GM23248 (cell line): ENCODE measurements at places on chromosomes 6 and 20.

DNA sequence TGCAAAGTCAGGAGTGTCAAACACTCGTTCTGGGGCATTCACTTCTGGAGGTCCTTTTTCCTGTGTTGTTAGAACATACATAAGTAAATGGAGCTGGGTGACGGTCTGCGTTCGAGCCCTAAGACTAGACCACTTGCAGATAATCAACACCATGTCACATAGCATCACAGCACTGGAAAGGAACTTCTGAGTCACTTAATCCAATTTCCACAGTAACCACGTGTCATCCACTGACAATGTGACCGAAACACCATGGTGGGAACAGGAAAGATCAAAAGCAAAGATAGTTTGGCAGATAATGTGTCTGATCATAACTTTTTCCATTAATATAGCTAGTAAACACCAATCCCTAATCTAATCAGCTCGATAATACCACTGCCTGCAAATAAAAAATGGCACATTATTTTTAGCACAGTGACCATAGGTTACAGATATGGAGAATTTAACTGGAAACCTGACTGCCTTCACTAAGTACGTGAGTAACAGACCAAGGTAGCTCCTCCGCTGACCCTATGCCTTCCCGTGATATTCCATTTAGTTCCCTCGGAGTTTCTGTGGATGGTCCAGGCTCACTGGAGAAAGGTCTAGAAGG, 34.8 kb downstream of the WRNIP1 start:
- no peaks in the 10 kb centered on the region for H3K4me1 ChIP-seq
- DNase-seq: no peak
- no peak overlapping the region for H3K4me3 ChIP-seq
- H3K27me3 ChIP-seq: no peaks in the 10 kb centered on the region

- H3K4me3 ChIP-seq: no peak overlapping the region
- peaks cover 15% of the 10 kb centered on the region for H3K4me1 ChIP-seq
- peak; percentile 32 for DNase-seq
- H3K27ac ChIP-seq: no peak overlapping the region
- no peaks in the 10 kb centered on the region for H3K27me3 ChIP-seq
These were observed 78.9 kb downstream of the GINS1 start for GRCh38 chr20:25486377-25486776.

GRCh38 chr20:34052414-34052813, 58.7 kb downstream of the RALY start:
- no peak overlapping the region for H3K27ac ChIP-seq
- DNase-seq: no peak
- no peaks in the 10 kb centered on the region for H3K36me3 ChIP-seq
- H3K4me3 ChIP-seq: no peak overlapping the region

GRCh38 chr6:159955945-159956361, 12.9 kb upstream of the IGF2R start:
- H3K4me1 ChIP-seq: peaks cover 8% of the 10 kb centered on the region; the same call in 1 of the 2 replicates
- H3K27me3 ChIP-seq: no peaks in the 10 kb centered on the region
- DNase-seq: no peak

GRCh38 chr6:125818225-125818657, 27.5 kb downstream of the NCOA7 start:
- H3K27ac ChIP-seq: peak overlapping the region; percentile 28
- H3K4me3 ChIP-seq: peak overlapping the region; percentile 38
- DNase-seq: peak; percentile 19
- H3K36me3 ChIP-seq: no peaks in the 10 kb centered on the region
- peaks cover 50% of the 10 kb centered on the region for H3K4me1 ChIP-seq

- no peak overlapping the region for H3K4me3 ChIP-seq
- no peaks in the 10 kb centered on the region for H3K36me3 ChIP-seq
- 0 out of 2 replicates have a peak, but pooled peaks cover 7% of the 10 kb centered on the region for H3K27me3 ChIP-seq
These were observed 12.4 kb upstream of the LRFN2 start for GRCh38 chr6:40599555-40599954.

GRCh38 chr6:150409576-150410066, 40.8 kb downstream of the IYD start:
- DNase-seq: no peak
- no peaks in the 10 kb centered on the region for H3K36me3 ChIP-seq
- no peak overlapping the region for H3K27ac ChIP-seq
- H3K4me1 ChIP-seq: peaks cover 8% of the 10 kb centered on the region; the same call in 1 of the 2 replicates
- H3K4me3 ChIP-seq: no peak overlapping the region
- peaks cover 9% of the 10 kb centered on the region for H3K27me3 ChIP-seq

GRCh38 chr6:154461348-154461747, 49.1 kb downstream of the CNKSR3 start:
- no peak overlapping the region for H3K4me3 ChIP-seq
- DNase-seq: no peak
- H3K27ac ChIP-seq: no peak overlapping the region
- no peaks in the 10 kb centered on the region for H3K36me3 ChIP-seq

GRCh38 chr6:31266567-31267360, 5.1 kb downstream of the HLA-C start:
- H3K27me3 ChIP-seq: no peaks in the 10 kb centered on the region
- H3K36me3 ChIP-seq: no peaks in the 10 kb centered on the region
- H3K4me1 ChIP-seq: no peaks in the 10 kb centered on the region
- DNase-seq: no peak
- H3K4me3 ChIP-seq: no peak overlapping the region
- H3K27ac ChIP-seq: no peak overlapping the region

- no peaks in the 10 kb centered on the region for H3K36me3 ChIP-seq
- DNase-seq: no peak
- H3K27me3 ChIP-seq: no peaks in the 10 kb centered on the region
- H3K27ac ChIP-seq: no peak overlapping the region
- no peak overlapping the region for H3K4me3 ChIP-seq
These were observed 11.6 kb upstream of the EZR start for GRCh38 chr6:158830736-158831135.

GRCh38 chr6:128259029-128259724, 261.2 kb downstream of the PTPRK start:
- peak; percentile 21 for DNase-seq
- H3K4me3 ChIP-seq: peak overlapping the region; percentile 68
- no peaks in the 10 kb centered on the region for H3K27me3 ChIP-seq

GRCh38 chr20:35215066-35215956, 11.2 kb upstream of the MMP24 start:
- no peak overlapping the region for H3K4me3 ChIP-seq
- no peaks in the 10 kb centered on the region for H3K27me3 ChIP-seq
- H3K36me3 ChIP-seq: no peaks in the 10 kb centered on the region
- peaks cover 11% of the 10 kb centered on the region for H3K4me1 ChIP-seq
- DNase-seq: peak; percentile 68
- no peak overlapping the region for H3K27ac ChIP-seq

DNA sequence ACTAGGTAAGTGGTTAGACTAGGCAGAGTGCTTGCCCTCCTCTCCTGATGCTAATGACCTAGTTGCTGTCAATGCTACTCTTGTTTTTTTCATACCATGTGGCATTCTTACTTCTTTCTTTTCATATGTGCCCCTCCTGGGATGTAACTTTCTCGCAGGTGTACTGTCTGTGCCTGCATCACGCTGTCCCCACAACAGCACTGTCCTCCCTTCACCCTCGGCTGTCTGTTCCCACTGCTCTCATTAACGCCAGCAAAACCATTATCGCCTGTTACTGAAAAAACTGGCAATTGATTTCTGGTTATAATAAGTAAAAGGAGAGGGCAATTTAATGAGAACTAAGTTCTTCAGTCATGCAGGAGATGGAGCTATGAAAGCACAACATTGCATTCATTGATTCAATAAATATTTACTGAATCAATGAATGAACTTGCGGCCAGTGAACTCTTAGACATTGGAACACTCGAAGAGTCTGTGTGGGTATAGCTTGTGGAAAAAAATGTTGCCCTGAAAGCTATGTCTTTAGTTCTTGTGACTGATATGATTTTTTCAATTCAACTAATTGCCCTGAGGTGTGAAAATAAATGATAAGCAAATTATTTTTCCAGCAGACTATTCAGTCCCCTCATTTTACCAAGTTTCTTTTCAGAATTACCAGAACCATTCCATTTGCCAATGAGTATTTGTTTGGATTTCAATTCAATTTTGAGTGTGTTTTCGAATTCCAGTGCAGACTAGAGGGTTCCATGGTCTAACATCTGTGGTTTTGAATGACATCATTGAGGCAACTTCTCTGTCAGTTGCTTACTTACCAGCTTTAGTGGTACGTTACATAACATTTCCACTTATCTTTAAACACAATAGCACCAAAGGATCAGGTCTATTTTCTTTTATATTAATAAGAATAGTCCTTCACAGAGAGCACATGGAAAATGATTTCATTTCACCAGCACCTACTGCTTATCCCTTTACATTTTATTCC, 2.1 kb downstream of the SLC17A4 start:
- no peaks in the 10 kb centered on the region for H3K27me3 ChIP-seq
- DNase-seq: no peak
- no peak overlapping the region for H3K4me3 ChIP-seq
- no peaks in the 10 kb centered on the region for H3K4me1 ChIP-seq
- H3K27ac ChIP-seq: no peak overlapping the region
- H3K36me3 ChIP-seq: no peaks in the 10 kb centered on the region

DNA sequence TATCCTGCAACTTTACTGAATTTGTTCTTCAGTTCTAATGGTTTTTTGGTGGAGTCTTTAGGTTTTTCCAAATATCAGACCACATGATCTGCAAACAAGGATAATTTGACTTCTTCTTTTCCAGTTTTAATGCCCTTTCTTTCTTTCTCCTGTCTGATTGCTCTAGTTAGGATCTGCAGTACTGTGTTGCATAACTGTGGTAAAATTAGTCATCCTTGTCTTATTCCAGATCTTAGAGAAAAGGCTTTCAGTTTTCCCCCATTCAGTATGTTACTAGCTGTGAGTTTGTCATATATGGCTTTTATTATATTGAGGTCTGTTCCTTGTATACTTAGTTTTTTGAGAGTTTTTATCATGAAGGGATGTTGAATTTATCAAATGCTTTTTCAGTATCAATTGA, 4.3 kb downstream of the MICA start:
- H3K4me3 ChIP-seq: peak overlapping the region; percentile 37
- DNase-seq: peak; percentile 81
- H3K27me3 ChIP-seq: no peaks in the 10 kb centered on the region
- H3K36me3 ChIP-seq: peaks cover 7% of the 10 kb centered on the region; the same call in 1 of the 2 replicates
- H3K4me1 ChIP-seq: peaks cover 33% of the 10 kb centered on the region

DNA sequence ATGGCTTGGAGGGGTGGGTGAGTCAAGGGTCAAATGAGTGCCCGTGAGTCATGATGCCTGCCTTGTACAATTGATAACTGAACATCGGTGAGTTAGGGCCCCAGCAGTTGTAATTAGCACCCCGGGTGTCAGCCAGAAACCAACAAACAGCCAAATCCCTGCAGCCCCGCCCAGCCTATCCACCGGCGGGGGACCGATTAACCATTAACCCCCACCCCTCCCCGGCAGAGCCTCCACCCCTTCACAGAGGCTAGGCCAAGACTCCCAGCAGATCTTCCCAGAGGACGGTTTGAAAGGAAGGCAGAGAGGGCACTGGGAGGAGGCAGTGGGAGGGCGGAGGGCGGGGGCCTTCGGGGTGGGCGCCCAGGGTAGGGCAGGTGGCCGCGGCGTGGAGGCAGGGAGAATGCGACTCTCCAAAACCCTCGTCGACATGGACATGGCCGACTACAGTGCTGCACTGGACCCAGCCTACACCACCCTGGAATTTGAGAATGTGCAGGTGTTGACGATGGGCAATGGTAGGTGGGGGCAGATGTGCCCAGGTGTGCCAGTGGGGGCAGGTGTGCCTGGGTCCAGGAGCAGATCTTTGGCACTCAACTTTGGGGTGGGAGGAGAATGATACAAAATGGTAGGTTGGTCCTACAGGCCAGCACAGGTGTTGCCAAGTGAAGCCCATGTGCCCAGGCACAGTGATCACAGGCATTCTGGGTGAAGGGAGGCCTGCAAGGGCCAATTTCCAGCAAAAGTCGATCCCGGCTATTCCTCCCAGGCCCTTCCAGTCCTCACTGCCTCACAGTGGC, 45.7 kb downstream of the HNF4A start:
- H3K4me3 ChIP-seq: no peak overlapping the region
- peaks cover 8% of the 10 kb centered on the region for H3K27me3 ChIP-seq
- DNase-seq: no peak
- peaks cover 8% of the 10 kb centered on the region; the same call in 1 of the 2 replicates for H3K4me1 ChIP-seq
- no peak overlapping the region for H3K27ac ChIP-seq
- H3K36me3 ChIP-seq: no peaks in the 10 kb centered on the region

DNA sequence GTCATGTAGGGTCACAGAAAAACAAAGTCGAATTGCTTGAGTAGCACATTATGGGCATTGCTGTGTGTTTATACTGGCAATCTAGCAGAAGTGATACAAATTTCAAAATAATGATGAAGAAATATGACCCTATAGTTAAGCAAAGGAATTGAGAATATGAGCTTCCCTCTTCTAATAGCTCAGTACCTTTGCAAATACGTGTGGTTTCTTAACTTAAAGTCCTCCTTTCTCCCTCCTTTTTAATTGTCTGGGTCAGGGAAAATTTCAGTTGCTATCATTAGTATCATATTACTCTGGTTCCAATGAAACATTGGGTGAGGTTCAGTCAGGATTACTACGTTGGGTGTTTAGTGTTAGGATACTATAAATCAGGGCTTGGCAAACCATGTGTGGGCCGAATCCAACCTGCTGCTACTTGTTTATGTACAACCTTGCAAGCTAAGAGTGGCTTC, 166.8 kb upstream of the CARMIL1 start:
- no peak overlapping the region for H3K4me3 ChIP-seq
- no peak for DNase-seq
- no peak overlapping the region for H3K27ac ChIP-seq
- no peaks in the 10 kb centered on the region for H3K27me3 ChIP-seq

DNA sequence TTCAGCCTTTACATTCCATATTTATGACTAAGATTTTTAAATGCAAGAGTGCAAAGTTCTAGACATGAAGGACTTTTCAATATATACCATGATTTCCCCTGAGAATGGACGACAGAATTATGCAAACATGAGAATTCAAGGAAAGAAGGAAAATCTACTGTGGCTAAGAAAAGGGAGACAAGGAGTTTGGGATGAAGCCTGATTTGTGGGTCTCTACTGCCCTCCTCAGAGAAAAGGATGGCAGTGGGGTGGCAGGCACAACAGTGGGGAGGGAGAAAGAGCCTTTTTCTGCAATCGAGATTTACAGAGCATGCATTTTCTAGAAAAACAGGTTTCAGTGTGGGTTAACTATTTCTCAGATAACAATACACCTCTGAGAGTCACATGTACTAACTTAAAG, 466.9 kb upstream of the NRSN1 start:
- DNase-seq: peak; percentile 9
- no peak overlapping the region for H3K4me3 ChIP-seq
- H3K27me3 ChIP-seq: no peaks in the 10 kb centered on the region
- no peaks in the 10 kb centered on the region for H3K4me1 ChIP-seq

DNA sequence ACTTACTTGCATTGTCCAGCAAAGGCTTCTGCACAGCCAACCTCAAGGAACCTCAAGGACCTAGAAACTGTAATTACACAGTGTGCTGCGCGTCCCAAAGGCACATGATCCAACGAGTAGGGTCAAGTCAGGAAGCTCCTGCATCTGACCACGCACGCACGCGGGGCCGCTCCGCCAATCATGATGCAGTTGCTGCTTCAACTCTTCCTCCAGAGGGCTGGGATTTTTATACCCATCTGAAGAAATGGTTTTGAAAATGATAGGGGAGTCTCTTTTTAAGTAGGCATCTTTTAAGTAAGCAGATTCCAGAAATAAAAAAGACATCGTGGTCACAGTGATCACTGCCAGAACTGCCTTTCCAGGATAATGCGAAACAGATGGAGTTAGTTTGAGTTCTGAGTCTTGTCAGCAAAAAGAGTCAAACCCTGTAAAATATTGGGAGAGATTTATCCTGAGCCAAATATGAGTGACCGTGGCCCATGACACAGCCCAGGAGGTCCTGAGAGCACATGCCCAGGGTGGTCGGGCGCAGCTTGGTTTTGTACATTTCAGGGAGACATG, 34.0 kb downstream of the KIF25 start:
- peaks cover 24% of the 10 kb centered on the region for H3K4me1 ChIP-seq
- H3K36me3 ChIP-seq: no peaks in the 10 kb centered on the region
- H3K4me3 ChIP-seq: no peak overlapping the region
- H3K27ac ChIP-seq: peak overlapping the region; percentile 24
- DNase-seq: peak; percentile 79

- no peaks in the 10 kb centered on the region for H3K4me1 ChIP-seq
- no peaks in the 10 kb centered on the region for H3K36me3 ChIP-seq
- no peaks in the 10 kb centered on the region for H3K27me3 ChIP-seq
These were observed 420.1 kb upstream of the SLC35B3 start for GRCh38 chr6:8855411-8855810.
